ENCODE measurements at places on chromosomes 3 and 15. TPM values are rescaled to one million over a fixed set of nuclear protein-coding genes. Genes with fewer than 3 reads are reported as not detected.
A peak's percentile ranks its signal among the peaks of the same experiment; 100 is the strongest.

GRCh38 chr3:52053307-52054304 is 2.8 kb downstream of the DUSP7 start:
- DNase-seq, result peak; percentile 58

GRCh38 chr15:30943654-30944335 is 40.1 kb downstream of the FAN1 start:
- no peak for DNase-seq

- DNase-seq, result peak; percentile 41
Observed at GRCh38 chr15:58466566-58466965, 34.8 kb downstream of the LIPC start.

DNA sequence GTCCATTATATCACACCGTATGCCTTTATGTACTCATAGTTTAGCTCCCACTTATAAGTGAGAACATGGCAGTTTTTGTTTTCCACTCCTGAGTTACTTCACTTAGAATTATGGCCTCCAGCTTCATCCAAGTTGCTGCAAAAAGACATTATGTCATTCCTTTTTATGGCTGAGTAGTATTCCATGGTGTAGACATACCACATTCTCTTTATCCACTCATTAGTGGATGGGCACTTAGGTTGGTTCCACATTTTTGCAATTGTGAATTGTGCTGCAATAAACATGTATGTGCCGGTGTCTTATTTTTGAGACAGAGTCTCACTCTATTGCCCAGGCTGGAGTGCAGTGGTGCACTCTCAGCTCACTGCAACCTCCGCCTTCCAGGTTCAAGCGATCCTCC is 74.1 kb upstream of the IQSEC1 start:
- no peak for DNase-seq

- no peak for DNase-seq
Observed at GRCh38 chr3:193833592-193833991, 240.6 kb downstream of the OPA1 start.

GRCh38 chr15:65032801-65033537 is 3.5 kb upstream of the MTFMT start:
- peak; percentile 58 for DNase-seq

- DNase-seq, result no peak
Observed at GRCh38 chr15:70955151-70955550, 62.5 kb downstream of the LRRC49 start.

- DNase-seq, result no peak
Observed at GRCh38 chr15:95903352-95903751, 427.1 kb upstream of the NR2F2 start.

- DNase-seq, result no peak
Observed at GRCh38 chr15:91331581-91331980, 231.5 kb downstream of the SV2B start.

- no peak for DNase-seq
Observed at GRCh38 chr3:107958146-107958545, 132.7 kb downstream of the CD47 start.

DNA sequence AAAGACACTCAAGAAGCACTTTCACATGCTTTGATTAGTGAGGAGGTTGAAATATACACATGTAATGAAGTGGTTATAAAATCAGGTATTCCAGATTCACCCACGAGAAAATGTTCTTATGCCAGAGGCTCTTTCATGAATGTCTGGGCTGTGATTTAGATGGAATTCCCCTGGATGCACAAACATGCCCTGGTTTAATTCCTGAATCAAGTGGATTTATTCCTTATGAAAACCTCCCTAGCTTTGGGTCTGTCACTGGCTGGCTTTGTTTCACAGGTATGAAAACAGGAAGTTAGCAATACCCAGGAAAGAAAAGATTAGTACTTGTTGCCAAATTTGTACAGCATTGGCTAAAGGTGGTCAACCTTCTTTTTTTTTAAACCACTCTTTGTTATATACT is 1123.0 kb downstream of the ROBO1 start:
- peak; percentile 6 for DNase-seq

DNA sequence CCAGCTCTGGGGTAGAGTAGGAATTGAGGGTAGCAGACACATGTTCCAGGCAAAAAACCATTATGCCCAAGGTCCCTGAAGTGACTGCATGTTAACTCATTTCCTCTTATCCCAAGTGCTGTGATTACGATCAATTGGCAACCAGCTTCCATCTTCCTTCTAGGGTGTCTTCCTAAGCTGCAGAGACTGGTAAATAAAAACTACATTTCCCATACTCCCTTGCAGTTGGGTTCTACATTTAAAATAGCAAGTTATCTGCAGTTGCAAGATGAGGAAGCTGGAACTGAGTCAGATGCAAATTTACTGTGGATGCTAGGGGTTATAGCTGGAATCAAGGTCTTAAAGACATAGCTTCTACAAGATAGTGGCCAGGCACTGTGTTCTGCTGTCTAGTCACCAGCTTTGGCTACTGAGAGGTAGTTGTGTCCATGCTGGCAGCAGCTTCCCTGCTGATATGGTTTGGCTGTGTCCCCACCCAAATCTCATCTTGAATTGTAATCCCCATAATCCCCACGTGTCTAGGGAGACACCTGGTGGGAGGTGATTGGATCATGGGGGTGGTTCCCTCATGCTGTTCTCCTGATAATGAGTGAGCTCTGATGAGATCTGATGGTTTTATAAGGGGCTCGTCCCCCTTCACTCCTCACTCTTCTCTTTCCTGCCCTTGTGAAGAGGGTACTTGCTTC is 51.3 kb upstream of the FBN1 start:
- no peak for DNase-seq

GRCh38 chr15:79028411-79028964 is 62.1 kb downstream of the RASGRF1 start:
- DNase-seq, result peak; percentile 33

DNA sequence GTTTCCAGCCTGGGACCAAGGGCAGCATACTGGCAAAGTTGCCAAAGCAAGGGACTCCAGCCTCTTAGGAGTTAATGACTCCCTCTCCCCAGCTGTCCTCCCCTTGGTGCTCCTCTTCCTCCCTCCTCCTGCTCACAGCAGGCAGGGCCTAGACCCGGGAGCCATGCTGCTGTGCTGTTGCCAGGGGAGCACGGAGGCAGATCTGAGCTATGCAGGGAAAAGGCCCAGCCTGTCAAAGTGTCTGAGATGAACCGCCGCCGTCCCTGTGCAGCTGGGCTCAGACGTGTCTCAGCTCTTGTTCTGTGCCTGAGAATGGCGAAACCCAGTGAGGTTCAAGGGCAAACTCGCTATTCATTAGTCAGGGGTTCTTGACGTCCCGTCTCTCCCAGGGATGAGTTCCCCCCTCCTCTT is 60.8 kb upstream of the POLG start:
- no peak for DNase-seq

DNA sequence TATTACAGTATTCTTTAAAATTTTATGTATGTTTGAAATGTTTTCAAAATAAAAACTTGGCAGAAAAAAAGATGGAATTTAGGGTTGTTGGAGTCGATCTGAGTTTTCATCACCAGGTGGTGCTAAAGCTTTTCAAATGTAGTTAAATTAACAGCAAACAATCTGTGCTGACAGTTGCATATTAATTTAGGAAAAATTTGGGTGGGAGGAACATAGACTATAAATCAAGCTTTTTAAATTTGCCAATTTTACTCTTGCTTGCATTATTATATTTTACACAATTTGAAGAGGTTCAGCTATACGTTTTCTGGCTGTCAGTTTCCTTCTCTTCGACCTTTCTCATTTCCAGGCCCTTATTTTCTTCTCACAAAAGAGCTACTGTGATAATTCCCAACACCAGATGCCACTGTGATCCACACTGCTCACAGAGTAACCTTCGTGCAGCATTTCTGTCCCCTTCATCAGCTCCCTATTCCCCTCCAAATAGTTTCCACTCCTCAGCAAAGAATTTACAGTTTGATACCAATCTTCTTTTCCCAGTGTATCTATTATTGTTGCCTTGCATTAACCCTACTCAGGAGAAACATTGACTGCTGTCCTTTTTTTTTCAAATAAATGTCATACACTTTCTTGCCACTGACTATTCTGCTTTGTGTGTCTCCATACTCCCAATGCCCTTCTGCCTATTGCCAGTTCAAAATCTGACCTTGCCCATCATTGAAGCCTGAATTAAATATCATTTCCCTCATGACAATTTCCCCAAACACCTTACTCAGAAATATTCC is 53.4 kb upstream of the EIF5A2 start:
- DNase-seq, result peak; percentile 67

GRCh38 chr3:136708333-136708985 is 43.7 kb downstream of the STAG1 start:
- peak; percentile 32 for DNase-seq

DNA sequence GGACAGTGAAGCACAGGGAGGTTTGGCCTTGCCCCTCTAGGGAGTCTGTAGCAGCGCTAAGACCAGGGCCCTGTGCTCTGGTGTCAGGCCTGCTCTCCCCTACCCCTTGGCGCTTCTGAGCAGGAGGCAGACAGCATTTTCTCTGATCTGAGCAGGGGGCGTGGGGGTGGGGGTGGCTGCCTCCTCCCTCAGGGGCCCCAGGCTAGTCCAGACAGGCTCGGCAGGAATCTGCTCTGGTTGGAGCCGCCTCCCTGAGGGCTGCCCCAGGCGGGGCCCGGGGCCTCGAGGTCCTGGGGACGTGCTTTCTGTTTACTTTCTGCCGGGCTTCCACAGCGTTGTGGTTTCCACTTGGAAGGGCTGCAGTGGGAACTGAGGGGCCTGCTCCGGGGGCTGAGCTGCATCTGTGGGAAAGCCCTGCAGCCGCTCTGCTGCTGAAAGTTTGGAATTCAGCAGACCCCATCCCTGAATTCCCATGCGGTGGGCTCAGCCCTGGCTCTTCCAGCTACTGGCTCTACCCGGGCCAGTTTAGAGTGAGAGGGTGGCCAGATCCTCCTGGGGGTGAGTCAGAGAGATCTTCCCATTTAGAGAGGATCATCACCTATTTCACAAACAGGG is 105.4 kb downstream of the LINGO1 start:
- peak; percentile 90 for DNase-seq

- no peak for DNase-seq
Observed at GRCh38 chr15:31324186-31324585, 2.4 kb upstream of the KLF13 start.

DNA sequence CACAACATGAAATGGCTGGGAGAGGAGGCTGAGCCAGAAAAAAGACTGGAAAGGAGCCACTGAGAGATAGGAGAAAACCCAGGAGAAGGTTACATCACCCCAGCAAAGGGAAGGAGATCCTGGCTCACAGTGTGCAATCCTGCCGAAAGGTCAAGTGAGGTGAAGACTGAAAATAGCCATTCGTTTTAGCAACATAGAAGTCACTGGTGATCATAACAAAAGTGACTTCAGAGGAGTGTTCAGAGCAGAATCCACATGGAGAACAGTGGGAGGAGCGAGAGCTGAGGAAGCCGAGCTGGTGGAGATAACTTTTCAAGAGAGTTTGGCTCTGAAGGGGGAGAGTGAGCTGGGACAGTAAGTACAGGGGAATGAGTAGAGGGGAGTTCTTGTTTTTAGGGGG is 5.4 kb upstream of the HEG1 start:
- peak; percentile 98 for DNase-seq

- DNase-seq, result peak; percentile 65
Observed at GRCh38 chr3:73423116-73423515, 201.6 kb downstream of the PDZRN3 start.

- DNase-seq, result no peak
Observed at GRCh38 chr3:188792793-188793192, 379.0 kb upstream of the TPRG1 start.

DNA sequence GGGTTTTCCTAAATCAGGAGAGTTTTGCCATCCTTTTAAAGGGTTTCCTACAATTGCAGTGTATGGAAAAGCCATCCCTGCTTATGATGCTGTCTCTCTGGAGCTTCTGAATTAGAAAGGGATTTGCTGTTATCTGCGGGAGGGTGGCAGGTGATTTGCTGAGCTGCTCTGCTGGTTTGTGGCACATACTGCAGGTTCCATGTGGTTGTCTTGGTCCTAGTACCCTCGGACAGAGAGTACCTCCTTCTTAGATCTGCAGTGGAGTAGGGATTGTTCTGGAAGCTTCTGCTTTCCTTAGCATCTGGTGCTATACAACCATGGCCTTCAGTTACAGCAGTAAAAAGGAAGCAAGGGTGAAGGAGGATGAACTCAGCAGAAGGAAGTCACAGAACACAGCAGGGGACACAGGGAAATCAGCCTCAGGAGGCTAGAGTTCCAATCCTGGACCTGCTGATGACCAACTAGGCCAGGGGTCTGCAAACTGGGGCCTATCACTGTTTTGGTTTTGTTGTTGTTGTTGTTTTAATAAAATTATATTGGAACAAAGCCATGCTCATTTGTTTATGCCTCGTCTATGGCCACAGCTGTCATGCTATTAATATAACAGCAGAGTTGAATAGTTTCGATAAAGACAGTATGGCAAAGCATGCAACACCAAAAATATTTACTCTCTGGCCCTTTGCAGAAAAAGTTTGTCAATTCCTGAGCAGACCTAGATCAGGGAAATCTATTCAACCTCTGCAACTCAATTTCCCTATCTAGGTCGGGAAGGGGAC is 39.5 kb downstream of the STARD5 start:
- no peak for DNase-seq

GRCh38 chr3:138395865-138396751 is 38.3 kb upstream of the ESYT3 start:
- no peak for DNase-seq

DNA sequence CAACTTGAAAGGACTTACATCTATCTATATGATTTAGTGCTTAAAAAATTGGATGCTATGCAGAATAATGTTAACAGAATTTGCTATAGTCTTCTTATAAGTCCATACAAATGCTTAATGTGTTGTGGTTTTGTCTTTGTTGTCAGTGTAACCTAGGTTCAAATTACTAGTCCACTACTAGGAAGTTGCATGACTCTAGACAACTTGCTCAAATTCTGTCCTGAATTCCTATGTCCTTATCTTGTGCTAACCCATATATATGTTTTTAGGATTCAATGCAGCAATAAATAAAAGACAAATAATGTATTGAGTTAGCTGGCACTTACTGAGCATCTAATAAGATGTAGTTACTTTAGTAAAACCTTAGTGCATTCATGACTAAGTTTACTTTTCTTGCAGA is 276.5 kb upstream of the KCNMB2 start:
- no peak for DNase-seq

DNA sequence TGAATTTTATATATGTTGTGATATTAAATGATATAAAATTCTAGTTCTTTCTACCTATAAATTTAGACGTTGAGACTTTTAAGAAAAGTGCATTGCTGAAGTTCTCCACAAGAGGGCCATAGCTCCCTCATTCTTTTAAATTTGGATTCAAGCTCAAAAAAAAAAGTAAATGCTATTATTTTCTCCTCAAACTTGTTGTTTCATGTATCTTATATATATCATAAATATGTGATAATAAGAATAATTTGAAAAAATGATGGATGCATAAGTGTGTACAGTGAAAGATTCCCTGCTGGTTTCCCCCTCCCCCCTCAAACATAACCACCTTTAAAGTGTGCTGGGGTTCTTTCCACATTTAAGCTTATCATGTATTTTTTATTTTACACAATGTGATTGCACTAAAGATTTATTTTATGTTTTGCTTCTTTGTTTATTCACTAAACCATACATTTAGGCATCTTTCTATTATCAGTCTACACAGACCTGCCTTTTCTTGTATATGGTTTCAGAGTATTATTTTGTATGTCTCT is 769.4 kb upstream of the GOLIM4 start:
- DNase-seq, result peak; percentile 30

The RTP3 gene
- total RNA-seq, result 0.43 TPM

The TTLL13 gene
- total RNA-seq, result under 0.01 TPM

The CCDC13 gene
- 0.64 TPM for total RNA-seq

The ACY1 gene
- total RNA-seq, result 37.7 TPM

The PRRT3 gene
- 3.2 TPM for total RNA-seq

The PRR23A gene
- not detected for total RNA-seq

The ARL8B gene
- 72.1 TPM for total RNA-seq
